ENCODE measurements at places on chromosomes 16 and 17. TPM values are rescaled to one million over a fixed set of nuclear protein-coding genes. Genes with fewer than 3 reads are reported as not detected.

The CIBAR2 gene
- not detected for total RNA-seq

The TMEM92 gene
- total RNA-seq: 0.51 TPM

The ZSCAN10 gene
- 0.48 TPM for total RNA-seq

The SLC13A2 gene
- not detected for total RNA-seq

DNA sequence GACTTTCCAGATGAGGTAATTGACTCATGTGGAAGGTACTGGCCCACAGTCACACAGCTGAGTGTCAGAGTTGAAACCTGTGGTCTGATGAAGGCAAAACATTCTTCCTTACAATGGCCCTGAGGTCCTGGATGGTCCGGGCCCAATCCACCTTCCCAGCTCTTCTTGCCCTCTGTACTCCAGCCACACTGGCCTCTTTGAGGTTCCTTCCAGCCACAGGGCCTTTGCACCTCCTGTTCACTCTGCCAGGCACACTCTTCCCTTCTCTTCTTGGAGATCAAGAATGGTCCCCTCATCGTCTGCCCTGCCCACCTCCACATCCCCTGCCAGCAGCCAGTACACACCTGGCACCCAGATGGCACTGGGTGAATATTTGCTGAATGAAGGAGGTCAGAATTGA is 6.5 kb upstream of the PEMT start:
- no peak overlapping the region for H3K4me3 ChIP-seq
- peaks cover 5% of the 10 kb centered on the region for H3K4me1 ChIP-seq
- no peaks in the 10 kb centered on the region for H3K27me3 ChIP-seq
- DNase-seq: no peak

DNA sequence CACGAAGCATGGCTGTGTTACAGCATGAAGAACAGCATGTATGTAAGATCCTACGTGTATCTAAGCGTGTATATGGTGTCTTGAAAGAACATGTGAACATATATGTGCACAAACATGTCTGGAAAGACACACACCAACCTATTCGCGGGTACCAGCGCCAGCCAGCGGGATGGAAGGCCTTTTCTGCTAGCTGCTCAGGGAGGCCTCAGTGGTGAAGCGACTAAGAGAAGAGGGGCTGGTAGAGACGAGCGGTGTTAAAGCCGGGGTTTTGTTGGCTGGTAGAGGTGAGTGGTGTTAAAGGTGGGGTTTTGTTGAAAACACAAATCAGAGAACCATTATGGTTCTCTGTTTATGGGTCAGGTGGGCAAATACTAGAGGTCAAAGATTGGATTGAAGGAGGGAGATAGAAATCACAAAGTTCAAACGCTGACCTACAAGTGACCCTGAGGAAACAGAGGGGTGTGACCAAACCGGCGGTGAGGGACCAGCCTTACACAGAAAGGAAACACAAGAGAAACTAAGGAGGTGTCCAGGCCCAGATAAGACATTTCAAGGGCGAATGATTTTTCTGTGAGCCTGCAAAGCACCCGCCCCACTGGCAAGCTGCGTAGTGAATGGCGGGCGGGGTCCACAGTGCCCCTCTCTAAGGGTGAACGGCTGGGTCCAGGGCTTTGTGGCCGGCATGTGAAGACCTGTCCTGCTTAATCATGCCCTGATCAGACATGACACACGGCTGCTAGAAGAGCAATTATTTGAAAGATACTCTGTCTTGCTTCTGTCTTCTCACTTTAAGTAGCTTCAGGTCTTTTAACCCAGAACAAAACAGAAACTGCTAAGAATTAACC is 8.1 kb downstream of the ZCCHC14 start:
- H3K27ac ChIP-seq: peak overlapping the region; percentile 86
- H3K27me3 ChIP-seq: no peaks in the 10 kb centered on the region
- peaks cover 78% of the 10 kb centered on the region for H3K4me1 ChIP-seq

DNA sequence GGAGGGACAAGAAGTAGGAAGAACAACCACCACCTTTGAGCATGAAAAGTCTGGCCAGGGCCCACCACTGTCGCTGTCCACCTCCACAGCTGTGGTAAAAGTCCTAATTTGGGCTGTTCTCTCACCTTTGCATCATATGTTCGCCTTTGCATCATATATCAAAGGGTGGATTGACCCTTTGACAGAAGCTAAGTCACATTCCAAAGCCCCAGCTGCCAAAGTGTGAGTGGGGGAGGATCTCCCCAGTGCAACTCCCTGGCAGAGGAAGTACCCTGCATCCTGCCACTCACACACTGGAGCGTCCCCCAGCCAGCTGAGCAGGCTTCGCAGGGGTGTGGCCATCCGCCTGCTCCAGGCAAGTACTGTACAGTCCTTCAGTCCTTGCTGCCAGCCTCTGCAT is 12.7 kb upstream of the SPECC1 start:
- DNase-seq: no peak
- H3K27ac ChIP-seq: no peak overlapping the region
- no peak overlapping the region for H3K4me3 ChIP-seq
- no peaks in the 10 kb centered on the region for H3K36me3 ChIP-seq

GRCh38 chr16:84741340-84741830 is 41.6 kb downstream of the USP10 start:
- no peak overlapping the region for H3K27ac ChIP-seq
- peaks cover 13% of the 10 kb centered on the region for H3K36me3 ChIP-seq
- H3K4me3 ChIP-seq: no peak overlapping the region
- H3K4me1 ChIP-seq: peaks cover 65% of the 10 kb centered on the region
- H3K27me3 ChIP-seq: no peaks in the 10 kb centered on the region

- no peak overlapping the region for H3K4me3 ChIP-seq
- H3K27me3 ChIP-seq: peaks cover 9% of the 10 kb centered on the region
- peaks cover 4% of the 10 kb centered on the region for H3K4me1 ChIP-seq
- no peaks in the 10 kb centered on the region for H3K36me3 ChIP-seq
- H3K27ac ChIP-seq: no peak overlapping the region
Measured at GRCh38 chr17:49255125-49255524, 24.5 kb upstream of the PHOSPHO1 start.

DNA sequence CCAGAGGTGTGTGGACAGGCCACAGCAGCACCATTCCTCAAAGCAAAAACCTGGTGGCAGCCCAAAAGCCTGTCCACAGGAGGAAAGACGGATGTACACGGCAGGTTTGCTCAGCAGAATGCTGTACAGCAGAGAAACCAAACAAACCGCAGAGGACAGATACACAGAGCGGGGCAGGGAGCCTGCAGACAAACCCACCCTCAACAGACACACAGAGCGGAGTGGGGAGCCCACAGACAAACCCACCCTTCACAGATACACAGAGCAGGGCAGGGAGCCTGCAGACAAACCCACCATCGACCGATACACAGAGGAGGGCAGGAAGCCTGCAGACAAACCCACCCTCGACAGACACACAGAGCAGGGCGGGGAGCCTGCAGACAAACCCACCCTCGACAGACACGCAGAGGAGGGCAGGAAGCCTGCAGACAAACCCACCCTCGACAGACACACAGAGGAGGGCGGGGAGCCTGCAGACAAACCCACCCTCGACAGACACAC is 53.0 kb upstream of the METRNL start:
- peaks cover 7% of the 10 kb centered on the region for H3K27me3 ChIP-seq
- H3K36me3 ChIP-seq: no peaks in the 10 kb centered on the region
- DNase-seq: no peak
- H3K4me3 ChIP-seq: peak overlapping the region; percentile 5

GRCh38 chr16:84911486-84912216 is 91.9 kb downstream of the CRISPLD2 start:
- no peak for DNase-seq
- H3K4me1 ChIP-seq: no peaks in the 10 kb centered on the region
- no peak overlapping the region for H3K27ac ChIP-seq
- H3K4me3 ChIP-seq: no peak overlapping the region

- H3K36me3 ChIP-seq: peaks cover 2% of the 10 kb centered on the region
- H3K4me3 ChIP-seq: no peak overlapping the region
- DNase-seq: no peak
- H3K4me1 ChIP-seq: peaks cover 20% of the 10 kb centered on the region
- H3K27me3 ChIP-seq: peaks cover 7% of the 10 kb centered on the region
- no peak overlapping the region for H3K27ac ChIP-seq
Measured at GRCh38 chr16:2335286-2335895, 5.1 kb downstream of the ABCA3 start.

- H3K4me3 ChIP-seq: no peak overlapping the region
- H3K4me1 ChIP-seq: no peaks in the 10 kb centered on the region
- no peaks in the 10 kb centered on the region for H3K36me3 ChIP-seq
- no peak for DNase-seq
- H3K27ac ChIP-seq: no peak overlapping the region
Measured at GRCh38 chr17:73936908-73937627, 266.4 kb upstream of the RPL38 start.

DNA sequence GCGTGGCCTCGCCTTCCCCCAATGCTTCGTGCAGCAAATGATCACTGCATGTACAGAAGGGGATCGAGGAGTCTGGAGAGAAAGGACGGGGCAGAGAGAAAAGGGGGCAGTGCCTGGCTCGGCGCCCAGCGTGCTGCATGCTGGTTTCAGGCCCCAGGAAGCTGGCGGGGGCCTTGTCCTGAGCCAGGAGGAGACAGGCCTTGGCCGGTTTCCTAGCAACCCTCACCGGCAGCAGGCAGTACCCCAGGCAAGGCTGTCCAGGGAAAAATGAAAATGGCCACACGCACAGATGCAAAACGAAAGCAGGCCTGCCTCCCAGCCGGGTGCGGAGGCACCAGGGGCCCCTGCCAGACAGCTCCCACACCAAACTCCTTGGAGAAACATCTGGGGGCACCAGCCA is 126.3 kb downstream of the ZFHX3 start:
- peaks cover 6% of the 10 kb centered on the region for H3K4me1 ChIP-seq
- H3K4me3 ChIP-seq: peak overlapping the region; percentile 26
- H3K27ac ChIP-seq: no peak overlapping the region
- H3K36me3 ChIP-seq: no peaks in the 10 kb centered on the region
